ENCODE measurements at places on chromosomes 7 and 10.

GRCh38 chr10:122640921-122641320 lies 58.7 kb downstream of the C10orf120 start:
- DNase-seq = no peak

- DNase-seq = no peak
Measured at GRCh38 chr10:79304479-79305087, 42.7 kb upstream of the PPIF start.

GRCh38 chr10:70940834-70941568 lies 52.6 kb upstream of the PCBD1 start:
- no peak for DNase-seq

- DNase-seq = peak; percentile 63
Measured at GRCh38 chr10:49177391-49178355, 10.5 kb downstream of the TMEM273 start.

DNA sequence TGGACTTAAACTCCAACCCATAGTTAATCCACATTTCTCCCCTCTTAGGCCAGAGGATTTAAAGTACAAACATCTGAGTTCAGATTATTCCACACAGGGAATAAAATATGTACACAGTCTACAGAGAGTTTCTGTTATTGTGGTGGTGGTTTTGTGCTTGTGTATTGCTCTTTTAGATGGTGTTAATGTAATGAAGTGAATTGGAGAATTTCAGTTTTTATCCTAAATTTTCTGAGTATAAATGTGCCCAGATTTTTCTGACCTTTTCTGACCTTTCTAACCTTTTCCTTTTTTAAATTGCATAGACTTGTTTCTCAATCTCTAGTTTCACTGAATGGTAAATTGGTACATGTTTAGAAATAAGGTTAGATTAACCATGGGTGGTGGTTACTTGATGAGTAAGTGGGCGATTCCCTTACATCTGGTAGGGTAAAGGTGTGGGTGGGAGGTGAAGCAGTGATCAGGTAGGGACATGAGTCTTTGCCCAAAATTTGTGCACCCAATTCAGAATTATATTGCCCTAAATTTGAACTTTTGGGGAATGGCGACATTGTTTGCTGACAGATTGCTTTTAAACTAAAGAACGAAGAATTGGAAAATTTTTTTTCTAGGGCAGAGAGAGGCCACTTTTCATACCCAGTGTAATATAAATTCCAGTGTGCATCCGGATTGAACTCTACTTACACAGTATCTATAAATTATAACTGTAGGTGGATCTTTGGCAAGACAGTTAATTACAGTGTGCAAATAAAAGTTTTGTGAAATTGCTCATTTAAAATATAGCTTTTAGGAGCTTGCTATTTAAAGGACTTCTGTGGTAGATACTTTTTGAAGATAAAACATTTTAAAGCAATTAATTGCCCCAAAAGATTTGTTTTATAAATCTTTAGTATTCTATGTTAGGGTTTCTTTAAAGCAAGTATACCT lies 62.2 kb downstream of the ST7 start:
- no peak for DNase-seq

GRCh38 chr10:79021331-79021907 lies 47.3 kb upstream of the ZMIZ1 start:
- peak; percentile 49 for DNase-seq

DNA sequence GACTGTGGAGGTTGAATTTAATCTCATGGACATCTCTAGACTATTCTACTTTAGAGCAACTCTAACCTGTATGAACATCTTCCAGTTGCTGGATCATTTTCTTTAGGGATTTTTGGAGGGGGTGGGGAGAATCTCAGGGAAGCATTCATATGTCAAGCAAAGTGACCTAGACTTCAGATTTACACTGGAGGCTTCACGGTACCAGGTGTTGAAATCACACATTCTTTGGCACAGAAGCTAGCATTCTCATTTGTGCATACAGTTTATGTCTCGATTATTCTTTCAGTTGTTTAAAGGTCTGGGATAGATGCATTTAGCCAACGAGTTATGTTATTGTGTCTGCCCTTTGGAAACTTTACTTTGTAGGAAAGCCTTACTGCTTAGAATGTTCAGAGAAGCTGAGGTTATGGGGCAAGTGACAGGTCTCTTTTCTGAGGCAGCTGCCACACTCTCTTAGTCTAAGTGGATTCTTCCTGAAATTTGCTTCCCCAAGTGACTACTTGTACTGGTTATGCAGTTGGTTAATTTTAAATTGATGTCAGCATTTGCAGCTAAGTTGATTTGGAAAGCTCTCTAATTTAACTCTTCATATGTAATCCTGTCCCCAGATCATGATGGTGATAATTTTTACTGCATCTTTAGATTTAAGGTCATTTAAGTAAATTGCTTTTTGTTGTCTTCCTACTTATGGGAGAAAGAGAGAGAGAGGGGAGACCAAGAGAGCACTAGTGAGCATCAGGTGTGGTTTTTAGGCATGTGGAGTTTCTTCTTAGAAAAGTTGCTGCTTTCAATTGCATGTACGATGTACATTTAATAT lies 153.8 kb downstream of the PRKG1 start:
- no peak for DNase-seq

GRCh38 chr7:5528071-5528814 lies 104.6 kb upstream of the TNRC18 start:
- DNase-seq = no peak

GRCh38 chr7:95427914-95428516 lies 6.8 kb downstream of the PON2 start:
- no peak for DNase-seq

- DNase-seq = no peak
Measured at GRCh38 chr7:63900394-63901203, 98.0 kb upstream of the ZNF722 start.

DNA sequence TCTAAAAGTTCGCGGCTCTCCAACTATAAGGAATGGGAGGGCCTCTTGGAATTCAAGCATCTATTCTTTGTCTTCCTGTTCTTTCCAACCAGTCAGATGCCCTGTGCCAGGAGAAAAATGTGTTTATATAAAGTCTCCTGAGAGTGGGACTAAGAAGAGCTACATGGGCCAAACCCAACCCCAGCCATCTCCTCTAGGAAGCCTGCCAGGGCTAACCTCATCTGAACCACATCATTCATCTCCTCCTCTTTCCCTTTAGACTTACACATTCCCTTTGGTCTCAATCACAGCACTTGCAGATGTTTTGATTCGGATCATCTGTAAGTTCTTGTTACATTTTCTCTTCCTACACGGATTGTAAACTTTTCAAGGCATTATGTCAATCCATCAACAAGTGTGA lies 62.6 kb downstream of the DOCK4 start:
- no peak for DNase-seq

- no peak for DNase-seq
Measured at GRCh38 chr7:106552645-106553445, 108.1 kb downstream of the CCDC71L start.

- no peak for DNase-seq
Measured at GRCh38 chr10:33982995-33983394, 648.5 kb upstream of the NRP1 start.

- peak; percentile 60 for DNase-seq
Measured at GRCh38 chr10:78770167-78771090, 298.3 kb upstream of the ZMIZ1 start.

- DNase-seq = no peak
Measured at GRCh38 chr7:90655566-90655965, 59.4 kb downstream of the CDK14 start.

GRCh38 chr7:25167262-25167843 lies 42.3 kb upstream of the CYCS start:
- DNase-seq = no peak

- DNase-seq = no peak
Measured at GRCh38 chr10:77027576-77027975, 610.0 kb downstream of the KCNMA1 start.

DNA sequence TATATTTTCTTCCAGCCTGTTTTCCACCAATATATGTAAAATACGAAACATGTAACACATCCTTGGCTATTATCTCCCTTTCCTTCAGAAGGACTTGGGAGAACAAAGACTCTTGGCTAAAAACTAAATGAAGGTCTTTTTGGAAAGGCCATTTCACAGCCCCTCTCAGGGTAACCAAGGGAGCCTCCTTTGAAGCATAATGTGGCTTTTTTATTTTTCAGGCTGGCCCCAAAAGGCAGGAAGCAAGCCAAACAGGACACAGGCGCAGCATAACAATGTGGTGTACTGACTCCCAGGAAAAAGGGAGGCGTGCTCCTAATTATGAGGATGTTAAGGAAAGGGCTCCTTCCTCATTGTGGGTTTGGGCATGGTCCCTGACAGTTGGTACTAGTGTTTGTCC lies 30.3 kb upstream of the CCSER2 start:
- no peak for DNase-seq

DNA sequence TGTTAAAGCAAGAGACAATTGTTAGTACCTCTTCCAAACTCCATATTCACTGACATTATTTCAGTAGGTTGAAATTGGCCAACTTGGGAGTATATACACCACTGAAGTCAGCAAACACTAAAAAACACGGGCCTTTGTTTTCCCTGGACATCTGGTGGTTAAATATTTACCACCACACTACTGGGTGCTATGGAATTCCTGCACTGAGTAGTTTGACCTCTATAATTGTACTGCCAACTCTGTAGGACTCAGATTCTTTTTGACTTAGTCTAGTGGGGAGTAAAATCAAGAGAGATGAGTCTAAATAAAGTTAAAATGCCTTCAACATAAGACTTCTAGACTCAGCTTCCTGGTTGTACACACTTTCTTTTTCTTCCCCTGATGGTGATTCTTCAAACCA lies 41.3 kb upstream of the TES start:
- no peak for DNase-seq

- no peak for DNase-seq
Measured at GRCh38 chr10:84348860-84349259, 20.5 kb downstream of the CCSER2 start.

GRCh38 chr7:112206991-112207592 lies 597 bp downstream of the ZNF277 start:
- DNase-seq = no peak

- no peak for DNase-seq
Measured at GRCh38 chr7:105705427-105705826, 124.1 kb upstream of the EFCAB10 start.

GRCh38 chr7:115782696-115783490 lies 247.7 kb downstream of the TFEC start:
- DNase-seq = no peak

GRCh38 chr7:86454753-86455152 lies 189.0 kb upstream of the GRM3 start:
- DNase-seq = no peak

GRCh38 chr7:147681530-147681929 lies 909.0 kb upstream of the C7orf33 start:
- DNase-seq = no peak

DNA sequence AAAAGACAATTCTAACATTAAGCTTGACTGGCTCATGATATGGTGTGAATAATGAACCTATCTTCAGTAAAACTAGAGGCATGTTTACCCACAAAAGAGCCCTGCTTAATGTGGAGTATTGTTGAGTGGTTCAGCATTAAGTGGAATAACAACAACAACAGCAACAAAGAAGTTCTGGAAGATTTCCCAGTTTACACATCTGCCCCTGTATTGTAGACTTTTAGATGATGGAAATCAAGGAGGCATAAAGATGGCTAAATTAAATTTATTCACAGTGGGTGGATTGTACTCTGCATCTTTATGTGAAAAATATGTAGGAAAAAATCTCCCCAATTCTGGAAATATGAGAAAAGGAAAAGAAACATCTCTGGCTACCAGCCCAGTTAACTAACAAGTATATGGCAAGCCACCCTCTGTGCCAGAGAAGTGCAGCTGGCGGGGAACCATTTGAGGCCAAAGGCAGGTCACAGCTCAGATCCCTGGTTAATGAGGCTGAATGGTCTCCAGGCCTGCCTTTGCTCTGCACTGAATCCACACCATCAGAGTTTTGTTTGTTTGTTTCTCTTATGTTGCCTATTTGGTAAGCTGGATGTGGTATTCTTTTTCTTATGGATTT lies 186.0 kb downstream of the SEMA3D start:
- no peak for DNase-seq

DNA sequence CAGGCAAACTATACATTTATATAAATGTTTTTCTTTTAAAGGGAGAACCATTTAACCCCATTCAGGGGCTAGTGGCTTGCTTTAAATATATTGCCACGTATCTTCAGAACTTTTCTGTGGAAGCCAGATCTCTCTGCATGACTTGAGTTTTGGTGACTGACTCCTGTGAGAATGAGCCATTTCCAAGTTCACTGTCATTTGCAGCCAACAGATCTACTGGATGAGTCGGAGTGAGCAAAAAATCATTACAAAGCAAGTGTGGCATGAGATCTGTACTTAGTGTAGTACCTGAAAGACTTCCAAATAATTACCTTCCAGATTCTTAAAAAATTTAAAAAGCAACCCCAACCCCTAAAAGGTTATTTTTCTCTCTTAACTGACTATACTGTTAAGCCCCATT lies 45.6 kb downstream of the PDSS1 start:
- DNase-seq = no peak

- no peak for DNase-seq
Measured at GRCh38 chr7:91898240-91898992, 17.9 kb upstream of the MTERF1 start.

DNA sequence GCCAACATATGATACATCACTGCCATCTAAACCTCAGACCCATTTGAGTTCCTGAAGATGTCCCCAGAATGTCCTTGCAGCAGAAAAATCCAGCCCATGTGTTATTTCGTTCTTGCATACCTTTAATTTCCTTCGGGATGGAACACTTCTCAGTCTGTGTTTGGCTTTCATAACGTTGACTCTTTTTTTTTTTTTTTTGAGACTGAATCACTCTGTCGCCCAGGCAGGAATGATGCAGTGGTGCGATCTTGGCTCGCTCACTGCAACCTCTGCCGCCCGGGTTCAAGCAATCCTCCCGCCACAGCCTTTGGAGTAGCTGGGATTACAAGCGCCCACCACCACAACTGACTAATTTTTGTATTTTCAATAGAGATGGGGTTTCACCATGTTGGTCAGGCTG lies 148.8 kb upstream of the TNRC18 start:
- DNase-seq = no peak

DNA sequence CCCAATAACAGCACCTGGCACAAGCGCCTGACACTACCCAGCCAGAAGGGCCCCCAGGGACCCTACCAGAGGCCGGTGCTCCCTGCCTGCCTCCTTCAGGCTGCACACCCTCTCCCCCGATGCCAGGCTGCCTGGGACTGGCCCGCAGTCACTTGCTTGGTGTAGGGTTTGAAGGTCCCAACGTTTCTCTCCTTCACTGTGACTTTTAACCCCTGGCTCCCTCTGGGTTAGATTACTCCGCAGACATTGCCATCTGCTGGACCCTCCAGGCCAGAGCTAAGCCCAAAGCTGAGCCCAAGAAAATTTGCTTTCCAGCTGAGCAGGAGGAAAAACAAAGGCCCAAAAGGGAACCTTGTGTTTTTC lies 6.9 kb downstream of the CDHR1 start:
- no peak for DNase-seq

- DNase-seq = no peak
Measured at GRCh38 chr7:80832006-80832405, 86.8 kb downstream of the SEMA3C start.

- DNase-seq = no peak
Measured at GRCh38 chr10:88120075-88120474, 256.6 kb downstream of the PTEN start.

GRCh38 chr10:109591601-109592000 lies 331.7 kb downstream of the XPNPEP1 start:
- DNase-seq = no peak

Measured in left forelimb (tissue), 1 donor.